H4 (cell line): ENCODE measurements at places on chromosomes 2 and 18.

- no peak for DNase-seq
These were observed 69.9 kb downstream of the MARCO start for GRCh38 chr2:119011910-119012209.

DNA sequence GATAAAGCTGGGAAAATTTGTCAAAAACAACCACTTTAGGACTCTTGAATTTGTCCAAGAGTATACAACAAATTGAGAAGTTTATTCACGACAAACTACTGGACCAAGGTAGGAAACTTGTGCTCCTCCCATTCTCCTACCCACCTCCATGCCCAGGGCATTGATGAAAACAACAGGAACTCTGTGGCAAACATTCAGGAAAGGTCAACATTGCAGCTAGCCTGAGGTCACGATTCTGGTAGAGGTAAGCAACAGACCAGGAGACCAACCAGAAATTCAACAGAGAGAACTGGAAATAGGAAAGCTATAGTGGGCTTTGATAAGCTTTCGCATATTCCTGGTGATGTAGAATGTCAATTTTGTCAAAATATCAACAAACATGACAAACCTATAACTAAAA, 209.1 kb upstream of the CTAGE1 start:
- no peak for DNase-seq

- DNase-seq, result no peak
These were observed 42.3 kb downstream of the XRCC5 start for GRCh38 chr2:216151313-216152025.

DNA sequence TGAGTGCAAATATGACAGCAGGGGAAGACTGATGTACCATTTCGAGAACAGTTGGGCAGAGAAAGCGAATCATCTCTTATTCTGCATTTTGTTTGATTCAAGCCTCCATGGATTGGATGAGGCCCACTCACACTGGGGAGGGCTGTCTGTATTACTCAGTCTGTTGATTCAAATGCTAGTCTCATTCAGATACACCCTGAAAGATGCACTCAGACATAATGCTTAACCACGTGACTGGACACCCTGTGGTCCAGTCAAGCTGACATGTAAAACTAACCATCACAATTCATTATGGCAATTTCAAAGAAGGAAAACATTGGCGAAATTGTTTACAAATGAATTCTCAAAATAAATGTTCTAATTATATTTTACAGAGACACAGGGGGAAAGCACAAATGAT, 1210.2 kb downstream of the DPP10 start:
- no peak for DNase-seq

DNA sequence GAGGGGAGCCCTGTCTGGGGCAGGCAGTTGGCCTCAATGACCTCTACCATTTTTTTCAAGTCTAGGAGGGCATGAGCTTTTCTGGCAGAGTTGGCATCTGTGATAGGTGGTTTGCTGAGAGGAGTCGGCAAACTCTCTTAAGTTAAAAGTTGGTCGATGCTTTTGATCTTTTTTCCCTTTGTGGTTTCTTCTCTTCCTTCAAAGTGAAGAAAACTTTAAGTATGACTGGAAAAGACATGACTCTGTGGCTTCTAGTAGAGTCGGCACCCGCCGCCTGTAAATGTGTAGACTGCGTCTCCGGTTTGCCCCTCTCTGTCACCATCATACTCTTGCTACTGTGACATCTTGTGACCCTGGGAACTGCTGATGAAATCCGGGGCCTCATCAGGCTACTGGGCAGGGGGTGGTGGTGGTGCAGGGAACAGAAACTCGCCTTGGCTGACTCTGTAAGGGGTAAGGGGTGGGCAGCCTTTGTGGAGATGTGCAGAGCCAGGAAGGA, 21.1 kb downstream of the INPP5D start:
- DNase-seq, result no peak

GRCh38 chr2:118842661-118843482, 4.6 kb downstream of the EN1 start:
- DNase-seq, result no peak

DNA sequence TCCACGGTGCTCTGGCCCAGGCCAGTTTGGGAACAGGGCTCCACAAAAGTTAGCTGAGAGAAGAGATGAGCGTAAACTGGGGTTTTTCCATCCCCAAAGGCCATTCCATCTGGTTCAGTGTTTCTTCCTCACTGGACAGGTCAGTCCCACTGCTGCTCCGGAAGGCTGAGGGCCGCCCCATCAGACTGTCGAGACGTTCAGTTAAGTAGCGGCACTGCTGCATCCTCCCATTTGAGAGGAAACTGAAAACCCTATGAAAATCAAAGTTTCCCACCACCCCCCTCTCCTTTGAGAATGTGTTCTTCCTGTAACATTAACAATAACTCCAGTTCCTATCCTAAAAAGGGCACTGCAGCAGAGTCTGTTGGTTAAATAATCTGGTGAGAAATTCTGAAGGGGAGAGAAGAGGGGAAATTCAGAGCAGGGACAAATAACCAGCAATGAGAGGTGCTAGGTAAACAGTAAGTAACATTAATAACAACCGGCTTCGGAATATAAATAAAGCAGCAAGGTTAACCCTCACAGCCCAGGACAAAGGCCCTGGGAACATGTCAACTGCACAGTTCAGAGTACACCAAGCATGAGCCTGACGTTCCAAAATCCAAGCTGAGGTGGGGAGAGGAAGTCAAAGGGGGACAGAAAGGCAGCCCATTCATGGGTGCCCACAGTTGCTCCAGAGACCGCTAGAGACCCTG, 55.4 kb downstream of the UXS1 start:
- DNase-seq, result no peak

- DNase-seq, result no peak
These were observed 112.0 kb upstream of the FOSL2 start for GRCh38 chr2:28280619-28281018.

DNA sequence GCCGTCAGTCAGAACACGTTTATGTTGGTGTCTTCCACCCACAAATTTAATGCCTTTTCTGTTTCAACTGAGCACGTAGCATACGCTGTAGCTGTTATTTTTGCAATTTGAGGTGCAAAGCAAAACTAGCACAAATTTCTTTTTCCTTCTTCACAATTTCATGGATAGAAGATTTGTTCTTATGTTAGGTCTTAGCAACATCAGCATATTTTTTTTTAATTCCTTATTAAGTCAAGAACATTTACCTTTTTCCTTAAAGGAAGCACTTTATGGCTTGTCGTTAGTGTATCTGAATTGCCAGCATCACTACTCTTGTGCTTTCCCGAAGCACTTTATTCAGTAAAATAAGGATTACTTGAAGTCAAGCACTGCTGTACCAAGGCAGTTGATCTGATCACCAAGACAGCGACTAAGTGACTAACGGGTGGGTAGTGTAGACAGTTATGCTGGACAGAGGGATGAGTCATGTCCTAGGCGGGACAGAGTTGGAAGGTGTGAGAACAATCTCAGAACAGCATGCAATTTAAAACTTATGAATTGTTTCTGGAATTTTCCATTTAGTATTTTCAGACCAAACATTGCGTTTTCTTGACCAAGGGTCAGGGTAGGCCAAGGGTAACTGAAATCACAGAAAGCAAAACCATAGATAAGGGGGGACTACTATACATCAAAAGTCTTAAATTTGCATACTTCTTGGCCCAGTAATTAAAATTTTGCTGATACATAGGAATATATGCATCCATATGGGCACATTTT, 13.3 kb downstream of the BABAM2 start:
- no peak for DNase-seq

DNA sequence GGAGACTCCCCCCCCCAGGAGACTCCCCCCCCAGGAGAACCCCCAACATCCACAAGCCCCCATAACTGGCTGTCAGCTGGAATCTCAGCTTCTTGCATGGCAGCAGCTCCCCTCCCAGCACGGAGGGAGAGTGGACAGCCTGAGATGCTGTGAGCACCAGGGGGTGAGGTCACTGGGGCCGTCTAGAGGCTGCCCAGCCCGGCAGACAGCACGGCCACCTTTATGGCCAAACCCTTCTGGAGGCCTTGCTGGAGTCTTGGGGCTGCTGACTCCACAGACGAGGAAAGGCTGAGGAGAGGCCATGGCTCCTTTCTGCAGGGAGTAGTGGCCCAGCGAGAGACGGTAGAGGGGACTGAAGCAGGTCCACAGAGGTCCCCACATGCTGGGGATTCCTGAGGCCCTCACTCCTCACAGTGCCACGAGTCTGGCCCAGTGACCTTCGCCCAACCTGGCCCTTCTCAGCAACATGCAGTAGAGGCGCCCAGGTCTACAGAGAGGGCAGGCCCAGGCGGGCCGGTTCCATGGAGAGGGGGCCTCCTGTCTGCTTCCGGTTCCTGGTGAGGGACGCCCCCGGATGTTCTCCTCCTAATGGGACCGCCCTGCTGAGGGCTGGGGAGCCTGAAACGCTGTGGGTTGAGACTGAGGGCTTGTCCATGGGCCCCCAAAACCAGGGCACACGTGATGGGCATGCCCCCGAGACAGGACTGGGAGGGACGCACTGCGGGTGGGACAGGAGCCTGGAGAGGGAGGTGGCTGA, 122.6 kb upstream of the CTDP1 start:
- DNase-seq, result no peak

GRCh38 chr18:79133724-79134123, 64.5 kb downstream of the ATP9B start:
- no peak for DNase-seq

- DNase-seq, result no peak
These were observed 148.9 kb downstream of the AGPS start for GRCh38 chr2:177541258-177541991.

GRCh38 chr18:38923126-38923525, 1357.5 kb upstream of the CELF4 start:
- DNase-seq, result no peak

DNA sequence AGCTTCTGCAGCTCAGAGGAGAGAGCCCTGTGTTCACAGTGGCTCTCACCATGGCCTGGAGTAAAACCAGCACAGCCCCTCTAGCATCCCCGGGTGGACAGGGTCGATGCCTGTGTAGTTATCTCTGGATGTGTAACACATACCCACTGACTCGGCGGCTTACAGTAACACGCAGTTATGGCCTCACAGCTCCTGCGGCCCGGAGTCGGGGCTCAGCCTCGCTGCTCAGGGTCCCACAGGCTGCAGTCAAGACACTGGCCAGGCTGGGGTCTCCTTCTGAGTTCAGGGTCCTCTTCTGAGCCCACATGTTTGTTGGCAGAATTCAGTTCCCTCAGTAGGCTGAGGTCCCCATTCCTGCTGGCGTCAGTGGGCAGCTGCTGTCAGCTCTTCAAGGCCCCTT, 2.5 kb upstream of the RAB17 start:
- DNase-seq, result no peak

DNA sequence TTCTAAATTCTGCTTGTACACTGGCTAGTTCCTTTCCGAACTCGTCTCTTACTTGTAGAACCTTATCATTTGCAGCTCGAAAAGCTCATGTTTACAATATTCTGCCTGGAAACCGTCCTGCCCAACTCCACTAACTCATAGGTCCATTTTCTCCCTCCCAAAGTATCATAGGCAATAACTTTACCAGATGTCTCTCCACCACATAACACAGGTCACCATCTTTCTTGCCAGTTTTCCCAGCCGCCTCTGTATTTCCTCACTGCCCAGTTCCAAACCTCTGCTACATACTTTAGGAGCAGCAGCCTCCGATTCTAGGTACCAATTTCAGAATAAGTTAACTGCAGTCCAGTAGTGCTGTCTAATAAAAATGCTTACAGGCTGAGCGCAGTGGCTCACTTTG, 259.5 kb downstream of the GLI2 start:
- no peak for DNase-seq

DNA sequence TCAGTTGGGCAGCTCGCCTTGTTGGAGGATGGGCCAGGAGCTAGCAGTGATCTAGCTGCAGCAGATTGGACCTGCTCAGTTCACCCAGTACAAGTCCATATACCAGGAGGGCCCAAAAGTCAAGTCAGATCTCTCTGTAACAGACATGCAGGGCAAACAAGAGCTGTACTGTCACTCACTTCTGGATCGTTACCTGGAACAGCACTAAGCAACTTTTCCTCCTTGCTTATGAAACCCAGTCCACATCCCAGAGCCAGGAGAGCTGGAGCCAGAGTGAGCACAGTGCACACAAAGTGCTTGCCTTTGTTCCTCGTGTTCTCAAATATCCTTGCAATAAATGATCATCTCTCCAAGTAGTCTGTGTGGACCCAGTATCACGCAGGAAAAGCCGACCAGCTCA, 244.1 kb upstream of the FOSL2 start:
- DNase-seq, result no peak

DNA sequence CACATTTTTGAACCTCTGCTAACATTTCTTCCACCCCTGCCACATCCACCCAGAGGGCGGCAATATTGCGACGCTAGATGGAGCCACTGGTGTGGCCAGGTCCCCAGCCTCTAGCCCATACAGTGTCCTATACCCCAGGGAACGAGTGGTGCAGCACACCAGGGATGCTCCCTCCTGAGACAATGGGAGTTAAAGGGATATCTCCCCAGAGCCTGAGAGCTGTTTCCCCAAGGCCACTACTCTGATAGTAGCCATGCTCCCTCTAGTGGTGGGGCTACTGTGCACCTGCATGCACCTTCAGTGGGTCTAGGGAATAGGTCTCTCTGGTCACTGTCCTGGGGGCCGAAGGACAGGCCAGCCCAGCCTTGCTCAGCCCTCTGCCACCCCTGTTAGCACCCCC, 336.4 kb upstream of the FSHR start:
- no peak for DNase-seq

DNA sequence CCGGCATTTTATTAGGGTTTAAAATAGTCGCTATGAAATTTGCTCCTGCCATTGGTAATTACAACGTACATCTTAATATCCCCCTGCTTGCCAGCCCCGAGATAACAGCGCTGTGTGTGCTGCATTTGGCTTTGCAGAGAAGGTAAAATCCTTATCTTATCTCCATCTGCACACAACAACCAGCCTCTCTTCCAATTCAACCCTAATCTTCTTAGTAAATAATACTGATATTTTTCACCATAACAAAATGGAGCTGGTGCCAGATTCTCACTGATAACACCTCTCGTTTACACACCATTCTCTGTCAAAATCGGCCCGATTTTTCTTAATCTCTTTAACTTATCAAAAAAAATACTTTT, 61.4 kb upstream of the SIX3 start:
- DNase-seq, result no peak

DNA sequence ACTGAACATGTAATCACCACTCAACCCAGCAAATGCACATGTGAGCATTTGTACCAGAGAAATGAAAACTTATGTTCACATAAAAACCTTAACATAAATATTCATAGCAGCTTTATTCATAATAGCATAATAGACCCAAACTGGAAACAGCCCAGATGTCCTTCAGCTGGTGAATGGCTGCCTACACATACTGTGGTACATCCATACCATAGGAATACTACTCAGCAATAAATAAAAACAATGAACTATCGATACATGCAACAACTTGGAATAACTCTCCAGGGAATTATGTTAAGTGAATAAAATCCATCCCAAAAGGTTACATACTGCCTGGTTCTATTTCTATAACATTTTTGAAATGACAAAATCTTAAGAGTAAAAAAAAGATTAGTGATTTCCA, 140.0 kb downstream of the AGPS start:
- no peak for DNase-seq

DNA sequence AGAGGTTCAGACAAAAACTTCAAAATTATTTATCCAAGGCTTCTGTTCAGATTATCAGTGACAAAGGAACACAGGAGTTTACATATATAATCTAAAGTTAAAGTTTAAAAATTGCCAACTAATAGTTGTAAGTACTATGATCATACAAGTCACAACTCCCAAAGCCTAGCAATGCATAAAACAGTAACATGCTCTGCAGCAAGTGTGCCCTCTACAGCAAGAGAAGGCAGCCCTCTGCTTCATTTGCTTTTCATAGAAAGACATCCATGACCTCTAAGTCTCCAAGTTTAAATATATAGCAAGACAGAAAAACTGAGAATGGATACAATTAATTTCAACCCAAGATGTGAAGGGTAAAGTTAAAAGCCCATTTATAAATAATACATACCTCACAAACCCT, 13.3 kb downstream of the RAB1A start:
- no peak for DNase-seq
